ENCODE measurements at places on chromosomes 2 and 18.

- no peak for DNase-seq
Measured at GRCh38 chr2:74834792-74835755, 1.1 kb downstream of the HK2 start.

GRCh38 chr2:18605115-18605514 lies 15.7 kb upstream of the NT5C1B start:
- DNase-seq: no peak

- no peak for DNase-seq
Measured at GRCh38 chr18:79819064-79819967, 21.6 kb downstream of the KCNG2 start.

DNA sequence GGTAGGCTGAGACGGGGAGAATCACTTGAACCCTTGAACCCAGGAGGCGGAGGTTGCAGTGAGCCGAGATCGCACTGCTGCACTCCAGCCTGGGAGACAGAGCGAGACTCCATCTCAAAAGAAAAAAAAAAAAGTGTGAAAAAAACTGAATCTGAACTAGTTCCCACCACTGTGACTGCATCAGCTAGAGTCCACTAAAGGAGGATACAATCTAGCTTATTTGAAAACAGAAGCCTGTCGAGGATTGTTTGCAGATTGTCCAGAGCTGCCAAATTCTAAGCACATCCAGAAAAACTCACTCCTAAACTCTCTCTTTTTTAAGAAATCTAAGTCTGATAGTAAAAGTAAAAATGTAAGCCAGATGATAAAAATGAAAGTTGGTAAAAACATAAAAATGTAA lies 10.6 kb downstream of the GFPT1 start:
- no peak for DNase-seq

GRCh38 chr2:156837635-156838370 lies 401.6 kb downstream of the GPD2 start:
- DNase-seq: no peak

GRCh38 chr2:60306267-60306861 lies 247.1 kb downstream of the BCL11A start:
- DNase-seq: no peak

- no peak for DNase-seq
Measured at GRCh38 chr2:138777996-138778395, 2.2 kb downstream of the NXPH2 start.

DNA sequence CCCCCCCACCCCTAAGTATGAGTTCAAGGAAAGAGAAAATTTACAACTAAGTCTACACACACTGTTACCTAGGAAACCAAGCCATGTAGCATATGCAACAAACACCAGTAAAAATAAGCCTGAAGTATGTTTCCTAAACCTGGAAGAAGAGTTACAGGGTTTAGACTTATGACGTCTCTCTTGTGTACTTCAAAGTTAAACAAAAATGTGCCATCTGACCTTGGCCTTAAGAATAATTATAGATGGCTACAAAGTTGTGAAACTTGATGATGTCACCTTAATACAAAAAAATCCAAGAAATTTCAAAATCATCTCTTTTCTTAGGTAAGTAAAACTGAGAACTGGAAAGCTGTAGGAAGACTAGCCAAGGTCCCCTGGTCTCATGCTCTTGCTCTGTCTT lies 297.6 kb upstream of the NRXN1 start:
- no peak for DNase-seq

- no peak for DNase-seq
Measured at GRCh38 chr2:152054593-152054992, 44.3 kb downstream of the CACNB4 start.

DNA sequence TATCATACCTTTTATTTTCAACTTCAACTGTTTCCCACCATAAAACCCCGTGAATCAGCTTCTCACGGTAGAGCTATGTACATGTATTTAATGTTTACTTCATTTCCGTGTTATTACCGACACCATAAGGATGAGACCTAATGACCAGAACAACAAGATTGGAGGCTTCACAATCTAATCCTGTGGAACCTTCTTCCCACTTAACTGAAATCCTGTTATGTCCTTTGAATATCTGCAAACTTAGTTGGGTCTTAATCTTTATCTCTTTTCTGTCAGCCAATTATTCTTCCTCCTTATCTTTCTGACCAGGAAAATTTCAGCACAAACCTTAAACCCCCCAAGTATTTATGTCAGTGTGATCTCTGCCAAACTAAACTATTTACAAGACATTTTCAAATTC lies 214.4 kb downstream of the TMX3 start:
- no peak for DNase-seq

Data from GM12864 (cell line).